Activated CD4-positive, alpha-beta T cell treated with anti-CD3 and anti-CD28 coated beads for 24 hours (primary cell): ENCODE measurements at places on chromosomes 4 and X.

- DNase-seq: no peak
These were observed 35.9 kb upstream of the PHOX2B start for GRCh38 chr4:41784191-41784979.

DNA sequence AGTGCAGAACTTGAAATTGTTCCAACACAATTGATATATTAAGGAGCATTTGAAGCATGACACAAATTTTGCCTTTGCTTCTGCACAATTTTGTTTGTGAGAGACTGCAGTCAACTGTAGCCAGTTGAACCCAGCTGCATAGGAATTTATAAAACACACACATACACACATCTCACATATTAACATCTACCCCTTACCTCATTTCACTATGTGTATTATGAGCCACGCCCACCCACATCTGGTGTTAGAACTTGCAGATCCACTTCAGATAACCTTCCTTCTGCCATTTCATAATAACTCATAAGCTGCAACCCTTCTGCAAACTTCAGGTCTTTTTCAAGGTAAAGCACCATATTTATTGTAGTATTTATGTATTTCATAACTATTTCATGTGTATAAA lies 188.1 kb upstream of the WDFY3 start:
- DNase-seq: no peak

- DNase-seq: no peak
These were observed 11.8 kb upstream of the TIMM8A start for GRCh38 chrX:101360390-101360789.

DNA sequence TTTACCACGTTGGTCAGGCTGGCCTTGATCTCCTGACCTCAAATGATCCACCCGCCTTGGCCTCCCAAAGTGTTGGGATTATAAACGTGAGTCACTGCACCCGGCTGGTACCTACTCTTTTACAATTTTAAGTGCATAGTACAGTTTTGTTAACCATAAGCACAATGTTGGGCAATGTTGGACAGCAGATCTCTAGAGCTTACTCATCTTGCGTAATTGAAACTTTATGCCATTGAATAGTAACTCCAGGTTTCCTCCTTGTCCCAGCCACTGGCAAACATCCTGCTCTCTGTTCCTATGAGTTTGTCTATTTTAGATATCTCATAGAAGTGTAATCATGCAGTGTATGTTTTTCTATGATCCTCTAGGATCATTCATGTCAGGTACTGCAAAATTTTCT lies 9.3 kb upstream of the CPE start:
- no peak for DNase-seq

- DNase-seq: no peak
These were observed 83.9 kb downstream of the QDPR start for GRCh38 chr4:17427991-17428390.

GRCh38 chrX:97524340-97524739 lies 640.6 kb downstream of the RPA4 start:
- DNase-seq: no peak

DNA sequence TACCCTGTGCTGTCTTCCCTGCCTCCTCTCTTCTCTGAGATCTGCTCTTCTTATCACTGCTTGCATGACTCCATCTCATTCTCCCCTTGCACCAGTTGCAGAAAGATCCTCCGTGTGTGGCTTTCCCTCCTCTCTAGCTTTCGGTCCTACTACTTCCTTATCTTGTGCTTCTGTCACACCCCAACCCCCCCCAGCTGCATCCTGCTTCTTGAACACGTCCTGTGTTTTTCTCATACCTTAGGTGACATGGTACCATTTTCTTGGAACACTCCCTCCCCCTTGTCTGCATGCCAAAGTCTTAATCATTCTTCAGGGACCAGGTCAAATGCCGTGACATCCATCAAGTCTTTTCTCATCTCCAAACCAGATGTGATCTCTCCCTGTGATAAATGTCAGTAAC lies 46.4 kb downstream of the FHL1 start:
- no peak for DNase-seq

DNA sequence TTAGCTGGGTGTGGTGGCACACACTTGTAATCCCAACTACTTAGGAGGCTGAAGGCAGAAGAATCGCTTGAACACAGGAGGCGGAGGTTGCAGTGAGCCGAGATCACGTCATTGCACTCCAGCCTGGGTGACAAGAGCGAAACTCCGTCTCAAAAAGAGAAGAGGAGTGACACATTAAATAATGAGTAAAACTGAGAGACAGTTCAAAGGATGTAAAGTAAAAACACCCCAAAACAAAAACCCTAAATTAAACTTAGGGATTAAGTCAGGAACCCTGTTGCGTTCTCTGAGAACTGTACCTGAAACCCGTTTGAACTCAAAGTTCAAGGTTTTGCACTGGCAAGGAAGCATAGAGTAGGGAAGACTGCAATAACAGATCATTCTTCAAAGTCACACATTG lies 141.7 kb downstream of the BRWD3 start:
- DNase-seq: no peak

GRCh38 chr4:82402196-82402775 lies 28.0 kb downstream of the HNRNPDL start:
- no peak for DNase-seq

DNA sequence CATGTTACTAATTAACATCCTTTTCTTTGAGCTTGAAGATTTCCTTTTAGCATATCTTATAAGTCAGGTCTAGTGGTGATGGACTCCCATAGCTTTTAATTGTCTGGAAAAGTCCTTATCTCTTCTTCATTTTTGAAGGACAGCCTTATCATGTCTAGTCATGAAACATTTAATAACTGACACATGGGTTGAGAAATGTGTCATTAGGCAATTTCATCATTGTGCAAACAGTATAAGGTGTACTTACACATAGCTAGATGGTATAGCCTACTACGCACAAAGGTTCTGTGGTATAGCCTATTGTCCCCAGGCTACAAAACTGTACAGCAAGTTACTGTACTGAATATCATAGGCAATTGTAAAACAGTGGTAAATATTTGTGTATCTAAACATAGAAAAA lies 34.5 kb upstream of the ALG13 start:
- DNase-seq: no peak

- no peak for DNase-seq
These were observed 22.1 kb upstream of the MSX1 start for GRCh38 chr4:4837316-4837715.

- no peak for DNase-seq
These were observed 147.3 kb downstream of the USP46 start for GRCh38 chr4:52511825-52512224.

DNA sequence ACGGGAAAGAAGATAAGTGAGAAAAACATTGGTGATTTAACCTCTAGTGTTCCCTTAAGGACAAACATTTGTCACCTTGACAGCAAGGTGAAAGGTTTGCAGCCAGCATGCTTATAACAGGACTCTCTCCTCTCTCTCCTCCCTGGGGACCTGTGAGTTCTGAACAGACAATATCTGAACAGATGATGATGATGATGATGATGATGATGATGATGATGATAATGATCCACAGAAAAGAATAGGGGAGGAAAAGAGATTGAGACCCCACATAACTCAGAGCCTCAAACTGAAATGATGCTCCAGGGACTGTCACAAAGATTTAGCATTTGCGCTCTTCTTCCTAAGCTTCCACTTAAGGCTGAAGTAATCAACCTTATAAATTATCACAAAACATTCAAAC lies 103.9 kb downstream of the SLC10A7 start:
- DNase-seq: no peak

DNA sequence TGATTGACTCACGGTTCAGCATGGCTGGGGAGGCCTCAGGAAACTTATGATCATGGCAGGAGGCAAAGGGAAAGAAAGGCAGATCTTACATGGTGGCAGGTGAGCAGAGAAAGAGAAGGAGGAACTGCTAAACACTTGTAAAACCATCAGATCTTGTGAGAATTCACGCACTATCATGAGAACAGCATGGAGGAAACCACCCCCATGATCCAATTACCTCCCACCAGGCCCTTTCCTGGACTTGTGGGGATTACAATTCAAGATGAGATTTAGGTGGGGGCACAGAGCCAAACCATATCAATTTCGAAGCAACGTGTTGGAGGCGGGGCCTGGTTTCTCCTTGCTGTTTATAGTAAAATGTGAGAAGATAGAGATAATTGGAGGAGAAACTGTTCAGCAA lies 167.4 kb downstream of the GABRB1 start:
- DNase-seq: no peak

GRCh38 chr4:15188605-15189539 lies 186.6 kb downstream of the CPEB2 start:
- no peak for DNase-seq

GRCh38 chrX:9899640-9900111 lies 67.5 kb upstream of the CLDN34 start:
- no peak for DNase-seq
